NCI-H460 (cell line): ENCODE measurements at places on chromosomes 7 and 10.

- no peak for DNase-seq
These were observed 38.9 kb downstream of the MKI67 start for GRCh38 chr10:128087146-128087883.

GRCh38 chr7:81284576-81284975 lies 365.7 kb upstream of the SEMA3C start:
- DNase-seq, result no peak

- no peak for DNase-seq
These were observed 1.5 kb downstream of the RGS10 start for GRCh38 chr10:119541046-119541445.

- DNase-seq, result no peak
These were observed 112.4 kb upstream of the PPP2R2D start for GRCh38 chr10:131788386-131788785.

DNA sequence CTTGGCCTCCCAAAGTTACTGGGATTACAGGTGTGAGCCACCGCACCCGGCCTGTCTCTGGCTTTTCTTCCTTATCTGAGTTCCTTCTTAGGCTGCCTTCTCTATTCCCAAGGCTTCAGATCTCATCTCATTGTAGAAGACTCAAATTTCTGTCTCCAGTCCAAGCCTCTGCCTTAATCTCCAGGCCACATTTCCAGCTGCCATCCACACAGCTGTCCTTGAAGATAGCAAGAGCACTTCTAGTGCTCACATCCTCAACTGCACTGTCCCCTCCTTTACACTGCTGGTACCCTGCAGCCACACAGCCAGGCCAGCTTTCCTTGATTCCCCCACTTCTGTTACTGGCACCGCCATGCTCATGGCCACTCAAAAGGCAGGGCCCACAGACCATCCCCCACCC lies 35.6 kb downstream of the POLL start:
- DNase-seq, result no peak

DNA sequence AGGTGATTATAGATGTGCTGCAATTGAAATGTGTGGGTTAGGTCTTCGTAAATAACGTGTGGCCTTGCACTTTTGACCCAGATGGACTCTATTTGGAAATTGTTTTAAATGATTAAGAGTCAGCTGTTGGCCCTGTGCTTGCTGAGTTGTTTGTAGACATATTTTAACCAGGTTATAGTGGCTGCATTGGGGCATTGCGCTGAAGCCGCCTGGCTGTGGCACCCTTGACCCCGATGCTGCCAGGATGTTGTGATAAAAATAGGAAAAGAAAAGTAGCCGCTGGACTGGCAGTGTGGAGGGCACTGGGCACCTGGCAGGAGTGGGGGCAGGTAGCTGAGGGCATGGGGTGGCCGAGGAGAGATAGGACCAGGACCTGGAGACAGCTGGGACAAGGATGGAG lies 13.4 kb downstream of the LRRC27 start:
- no peak for DNase-seq

DNA sequence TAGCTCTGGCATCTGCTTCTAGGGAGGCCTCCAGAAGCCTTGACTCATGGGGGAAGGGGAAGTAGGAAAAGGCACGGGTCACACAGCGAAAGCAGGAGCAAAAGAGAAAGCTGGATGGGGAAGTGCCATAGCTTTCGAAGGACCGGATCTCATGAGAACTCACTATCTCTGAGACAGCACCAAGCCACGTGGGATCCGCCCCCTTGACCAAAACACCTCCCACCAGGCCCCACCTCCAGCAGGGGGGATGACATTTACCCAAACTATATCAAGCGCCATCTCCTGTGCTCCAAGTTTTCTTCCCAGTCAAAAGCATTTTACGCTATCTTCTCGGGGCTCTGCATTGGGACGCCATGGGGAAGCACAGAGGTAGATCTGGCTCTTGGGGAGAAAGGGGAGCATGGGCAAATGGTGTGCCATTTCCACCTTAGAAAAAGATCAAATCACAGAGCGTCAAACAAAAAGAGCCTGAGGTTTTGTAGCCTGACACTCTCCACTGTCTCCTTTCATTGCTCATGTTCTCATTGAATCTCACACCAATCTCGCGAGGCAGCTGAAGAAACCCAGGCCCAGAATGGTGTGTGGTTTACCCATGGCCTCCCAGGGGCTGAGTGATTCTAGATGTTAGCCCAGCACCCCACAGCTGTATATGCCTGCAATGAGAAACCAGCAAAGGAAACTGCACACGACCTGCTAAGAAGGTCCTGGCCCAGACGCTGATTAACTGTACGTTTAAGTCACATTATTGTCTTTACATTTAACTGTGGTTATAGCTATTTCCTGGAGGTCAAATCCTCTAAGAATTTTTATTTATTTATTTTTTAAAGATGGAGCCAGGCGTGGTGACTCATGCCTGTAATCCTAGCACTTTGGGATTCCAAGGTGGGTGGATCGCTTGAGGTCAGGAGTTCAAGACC lies 8.1 kb upstream of the OLAH start:
- DNase-seq, result no peak
